Hypothalamus (tissue), 51 donors: ENCODE measurements at places on chromosomes 3 and 15.

GRCh38 chr3:172145031-172145686 lies 105.8 kb downstream of the FNDC3B start:
- DNase-seq = no peak

DNA sequence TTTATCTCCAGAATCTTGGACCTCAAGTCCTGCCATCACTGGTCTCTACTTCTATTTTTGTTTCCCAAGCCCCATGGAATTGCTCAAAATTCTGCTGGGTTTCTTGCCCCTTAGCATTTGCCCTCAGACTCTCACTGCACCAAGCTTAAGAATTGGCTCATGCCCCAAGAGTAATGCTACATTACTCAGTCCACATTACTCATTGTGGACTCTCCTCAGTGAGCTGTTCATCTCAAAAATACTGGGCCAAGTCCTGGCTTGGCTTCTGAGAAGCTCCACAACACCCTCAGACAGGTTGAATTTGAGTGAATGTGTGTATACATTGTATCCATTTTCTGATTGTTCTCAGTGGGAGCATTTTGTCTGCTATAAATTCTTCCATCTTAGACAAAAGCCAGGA lies 364.4 kb upstream of the ARHGEF26 start:
- DNase-seq = no peak

DNA sequence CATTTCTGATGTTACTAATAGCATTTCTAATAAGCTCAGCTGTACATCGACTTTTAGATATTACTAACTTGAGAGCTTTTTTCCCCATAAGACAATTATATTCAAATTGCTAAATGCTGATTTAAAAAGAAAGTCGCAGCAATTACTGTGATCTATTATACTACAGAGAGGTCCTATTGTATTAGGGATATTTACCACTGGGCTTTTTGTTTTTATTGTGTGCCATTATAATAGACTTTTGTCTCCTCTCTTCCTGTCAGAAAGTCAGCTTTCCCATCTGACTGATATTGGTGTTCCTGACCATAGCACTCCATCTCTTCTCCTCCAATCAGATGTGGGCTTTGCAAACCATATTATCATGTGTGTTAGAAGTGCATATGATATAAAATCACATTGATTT lies 27.2 kb upstream of the RYR3 start:
- no peak for DNase-seq

DNA sequence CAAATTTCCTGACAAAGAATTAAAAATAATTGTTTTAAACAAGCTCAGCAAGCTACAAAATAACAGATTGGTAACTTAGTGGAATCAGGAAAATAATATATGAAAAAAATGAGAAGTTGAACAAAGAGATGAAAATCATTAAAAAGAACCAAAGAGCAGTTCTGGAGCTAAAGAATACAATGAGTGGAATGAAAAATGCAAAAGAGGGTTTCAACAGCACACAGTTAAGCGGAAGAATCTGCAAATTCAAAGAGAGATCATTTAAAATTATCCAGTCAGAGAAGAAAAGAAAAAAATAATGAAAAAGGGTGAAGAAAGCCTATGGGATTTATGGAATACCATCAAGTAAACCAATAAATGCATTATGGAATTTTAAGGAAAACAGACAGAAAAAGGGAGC lies 6.2 kb upstream of the GABRR3 start:
- DNase-seq = no peak

GRCh38 chr3:11213810-11214450 lies 58.3 kb upstream of the ATG7 start:
- no peak for DNase-seq

- DNase-seq = no peak
Observed at GRCh38 chr3:149936812-149937230, 33.9 kb downstream of the PFN2 start.

GRCh38 chr15:70171256-70171886 lies 73.7 kb upstream of the TLE3 start:
- DNase-seq = no peak

- DNase-seq = no peak
Observed at GRCh38 chr15:63759752-63760151, 74.0 kb downstream of the HERC1 start.

DNA sequence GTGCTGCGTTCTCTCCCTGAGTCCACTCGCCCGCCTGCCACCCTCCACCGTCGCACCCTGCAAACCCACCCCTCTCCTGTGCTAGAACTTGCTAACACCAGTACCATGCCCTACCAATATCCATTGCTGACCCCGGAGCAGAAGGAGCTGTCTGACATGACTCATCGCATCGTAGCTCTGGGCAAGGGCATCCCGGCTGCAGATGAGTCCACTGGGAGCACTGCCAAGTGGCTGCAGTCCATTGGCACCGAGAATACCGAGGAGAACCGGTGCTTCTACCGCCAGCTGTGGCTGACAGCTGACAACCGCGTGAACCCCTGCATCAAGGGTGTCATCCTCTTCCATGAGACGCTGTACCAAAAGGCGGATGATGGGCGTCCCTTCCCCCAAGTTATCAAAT lies 4.9 kb upstream of the ALAS1 start:
- no peak for DNase-seq

DNA sequence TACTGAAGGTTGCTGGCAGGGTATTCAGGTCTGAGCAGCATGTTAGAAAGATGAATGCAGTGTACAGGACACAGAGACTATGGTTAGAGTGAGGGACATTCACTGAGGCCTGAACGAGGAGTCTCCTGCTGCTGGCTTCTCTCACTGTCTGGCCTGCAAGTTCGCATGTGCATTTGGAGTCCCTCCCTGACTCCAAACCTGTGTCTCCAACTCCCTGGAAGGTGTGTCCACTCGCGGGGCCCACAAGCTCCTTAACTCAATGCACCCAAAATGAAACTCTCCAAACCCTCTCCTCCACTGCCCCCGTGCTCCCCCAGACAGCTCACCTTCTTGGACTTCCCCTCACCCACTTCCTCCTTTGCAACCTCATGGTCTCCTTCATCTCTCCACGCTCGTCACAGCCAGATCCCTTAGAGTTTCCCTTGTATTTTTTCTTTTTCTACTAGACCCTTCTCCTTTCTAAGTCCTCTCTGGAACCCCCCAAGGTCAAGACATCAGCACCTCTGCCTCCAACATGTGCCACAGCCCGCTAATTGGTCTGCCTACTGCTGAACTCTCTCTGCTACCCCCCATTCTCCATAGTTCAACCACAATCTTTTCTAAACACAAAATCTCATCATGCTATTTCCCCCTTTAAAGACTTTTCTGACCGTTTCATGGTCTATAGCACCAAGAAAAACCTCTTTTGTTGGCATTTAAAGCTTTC lies 58.3 kb downstream of the HES1 start:
- no peak for DNase-seq

DNA sequence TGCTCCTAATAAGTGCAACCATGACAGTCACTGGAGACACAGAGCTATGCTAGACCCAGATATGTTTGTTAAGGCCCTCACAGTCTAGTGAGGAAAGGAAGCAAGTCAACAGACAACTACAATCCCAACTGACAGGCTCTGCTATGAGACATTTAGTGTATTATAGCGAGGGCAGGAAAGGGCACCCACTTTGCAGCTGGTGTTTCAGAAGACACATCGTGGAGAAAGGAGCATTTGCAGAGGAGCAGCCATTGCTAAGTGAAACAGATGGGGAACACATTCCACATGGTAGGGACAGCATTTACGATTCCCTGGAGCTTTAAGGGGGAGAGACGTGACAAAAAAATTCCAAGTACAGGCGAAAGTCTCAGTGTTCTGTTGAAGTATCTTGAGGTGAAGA lies 685.6 kb downstream of the AGBL1 start:
- DNase-seq = no peak

- DNase-seq = no peak
Observed at GRCh38 chr3:120416868-120417267, 33.9 kb downstream of the FSTL1 start.

- DNase-seq = no peak
Observed at GRCh38 chr15:68113751-68114150, 59.6 kb downstream of the PIAS1 start.

DNA sequence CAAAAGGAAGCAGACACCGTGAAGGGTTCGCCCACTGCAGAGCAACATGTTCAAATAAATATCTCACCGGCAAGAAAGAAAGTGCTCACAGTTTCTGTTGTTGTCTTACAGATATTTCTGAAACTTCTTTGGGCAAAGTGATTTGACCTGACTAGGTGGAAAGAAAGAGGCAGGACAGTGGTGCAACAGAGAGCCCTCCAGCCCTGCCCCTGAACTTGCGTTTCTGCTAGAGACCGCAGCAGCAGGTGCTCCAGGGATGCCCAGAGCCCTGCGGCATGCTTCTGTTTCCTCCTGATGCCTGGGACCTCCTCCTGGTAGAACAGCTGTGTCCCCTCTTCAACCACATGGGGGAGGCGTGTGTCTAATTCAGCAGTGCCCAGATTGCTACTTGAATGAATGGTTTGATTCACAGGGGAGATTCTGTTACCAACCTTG lies 123.4 kb downstream of the ATP10A start:
- DNase-seq = no peak

DNA sequence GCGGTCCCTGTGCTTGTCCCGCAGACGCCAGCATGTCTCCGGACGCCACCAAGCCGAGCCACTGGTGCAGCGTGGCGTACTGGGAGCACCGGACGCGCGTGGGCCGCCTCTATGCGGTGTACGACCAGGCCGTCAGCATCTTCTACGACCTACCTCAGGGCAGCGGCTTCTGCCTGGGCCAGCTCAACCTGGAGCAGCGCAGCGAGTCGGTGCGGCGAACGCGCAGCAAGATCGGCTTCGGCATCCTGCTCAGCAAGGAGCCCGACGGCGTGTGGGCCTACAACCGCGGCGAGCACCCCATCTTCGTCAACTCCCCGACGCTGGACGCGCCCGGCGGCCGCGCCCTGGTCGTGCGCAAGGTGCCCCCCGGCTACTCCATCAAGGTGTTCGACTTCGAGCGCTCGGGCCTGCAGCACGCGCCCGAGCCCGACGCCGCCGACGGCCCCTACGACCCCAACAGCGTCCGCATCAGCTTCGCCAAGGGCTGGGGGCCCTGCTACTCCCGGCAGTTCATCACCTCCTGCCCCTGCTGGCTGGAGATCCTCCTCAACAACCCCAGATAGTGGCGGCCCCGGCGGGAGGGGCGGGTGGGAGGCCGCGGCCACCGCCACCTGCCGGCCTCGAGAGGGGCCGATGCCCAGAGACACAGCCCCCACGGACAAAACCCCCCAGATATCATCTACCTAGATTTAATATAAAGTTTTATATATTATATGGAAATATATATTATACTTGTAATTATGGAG lies 79.1 kb downstream of the SMAD6 start:
- no peak for DNase-seq

GRCh38 chr3:138439646-138440045 lies 5.2 kb downstream of the ESYT3 start:
- DNase-seq = no peak

GRCh38 chr15:70627734-70628548 lies 135.4 kb downstream of the UACA start:
- no peak for DNase-seq

- DNase-seq = no peak
Observed at GRCh38 chr15:80891006-80891405, 98.6 kb downstream of the MESD start.

DNA sequence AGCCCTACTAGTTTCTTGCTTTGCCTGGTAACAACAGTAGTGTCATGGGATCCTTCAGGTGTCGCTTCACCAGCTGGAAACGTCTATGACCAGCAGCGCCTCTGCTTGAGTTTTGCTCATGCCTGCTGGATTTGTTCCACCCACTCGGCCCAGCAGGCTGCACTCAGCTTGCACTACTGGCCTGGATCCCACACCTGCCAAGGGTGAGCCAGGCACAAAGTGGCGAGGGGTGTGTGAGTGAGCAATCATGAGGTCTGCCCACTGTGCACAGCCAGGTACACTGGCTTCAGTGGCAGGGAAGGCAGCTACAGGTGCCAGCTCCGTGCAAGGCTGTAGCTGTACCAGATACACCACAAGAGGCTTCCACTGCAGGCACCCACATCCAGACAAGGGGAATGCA lies 282.8 kb downstream of the UBE2E2 start:
- no peak for DNase-seq

DNA sequence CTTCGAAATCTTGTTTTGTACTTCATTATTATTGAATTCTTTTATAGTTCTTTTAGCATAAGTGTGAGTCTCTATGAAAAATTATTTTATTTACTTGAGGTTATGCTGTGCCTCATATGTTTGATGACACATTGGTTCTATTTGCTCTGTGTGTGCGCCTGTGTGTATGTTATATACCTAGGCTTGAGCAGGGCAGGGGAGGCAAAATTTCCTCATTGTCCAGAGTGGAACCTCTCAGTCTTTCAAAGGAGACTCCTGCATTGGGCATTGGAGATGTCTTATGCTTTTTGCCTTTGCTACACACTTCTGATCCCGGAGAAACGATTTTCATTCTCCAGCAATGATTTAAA lies 58.4 kb downstream of the ALCAM start:
- DNase-seq = no peak

GRCh38 chr3:113575206-113575605 lies 42.9 kb downstream of the SIDT1 start:
- no peak for DNase-seq
